ENCODE measurements at places on chromosomes 3 and 15.

DNA sequence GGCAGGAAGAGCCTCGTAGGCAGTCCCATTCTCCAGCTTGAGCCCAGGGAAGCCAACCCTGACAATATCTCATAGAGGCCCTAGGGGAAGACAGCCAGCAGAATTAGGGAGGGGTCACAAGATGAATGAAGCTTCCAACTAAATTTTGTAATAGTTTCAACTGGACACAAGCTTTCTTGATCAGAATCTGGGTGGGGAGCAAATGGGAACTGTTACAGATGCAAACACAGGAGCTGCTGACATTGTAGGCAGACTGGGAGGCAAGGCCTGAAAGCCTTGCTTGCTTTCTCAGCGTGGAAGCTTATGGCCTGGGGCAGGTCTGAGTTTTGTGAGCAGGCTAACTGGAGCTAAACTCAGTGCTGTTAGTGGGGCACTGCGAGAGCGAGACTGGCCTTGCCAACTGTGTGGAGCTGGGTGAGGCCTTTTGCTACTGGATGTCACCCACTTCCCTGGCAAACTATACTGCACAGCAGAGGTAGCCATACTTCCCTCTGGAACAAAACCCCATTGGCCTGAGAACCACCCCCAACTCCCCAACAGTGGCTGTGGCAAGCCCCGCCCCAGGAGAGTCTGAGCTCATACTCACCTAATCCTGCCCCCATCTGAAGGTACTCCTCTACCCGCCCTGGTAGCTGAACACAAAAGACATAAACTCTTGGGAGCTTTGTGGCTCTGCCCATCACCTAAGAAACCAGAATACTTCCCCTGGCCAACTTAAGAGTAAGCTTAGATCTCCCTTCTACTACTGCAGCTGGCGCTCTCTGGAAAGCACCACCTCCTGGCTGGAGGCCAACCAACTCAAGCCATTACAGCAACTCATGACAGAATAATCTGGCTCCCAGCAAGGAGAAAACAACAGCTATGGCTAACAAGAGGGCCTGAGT lies 42.9 kb downstream of the CFAP20DC start:
- DNase-seq, result no peak

DNA sequence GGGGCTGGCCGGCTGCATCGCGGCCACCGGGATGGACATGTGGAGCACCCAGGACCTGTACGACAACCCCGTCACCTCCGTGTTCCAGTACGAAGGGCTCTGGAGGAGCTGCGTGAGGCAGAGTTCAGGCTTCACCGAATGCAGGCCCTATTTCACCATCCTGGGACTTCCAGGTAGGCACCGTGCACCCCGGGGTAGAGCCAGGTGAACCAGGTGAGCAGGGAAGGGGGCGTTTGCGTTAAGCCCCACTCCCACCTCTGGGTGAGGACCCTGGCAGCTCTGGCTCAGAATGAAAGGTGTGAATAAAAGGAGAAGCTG lies 267 bp downstream of the CLDN18 start:
- no peak for DNase-seq

DNA sequence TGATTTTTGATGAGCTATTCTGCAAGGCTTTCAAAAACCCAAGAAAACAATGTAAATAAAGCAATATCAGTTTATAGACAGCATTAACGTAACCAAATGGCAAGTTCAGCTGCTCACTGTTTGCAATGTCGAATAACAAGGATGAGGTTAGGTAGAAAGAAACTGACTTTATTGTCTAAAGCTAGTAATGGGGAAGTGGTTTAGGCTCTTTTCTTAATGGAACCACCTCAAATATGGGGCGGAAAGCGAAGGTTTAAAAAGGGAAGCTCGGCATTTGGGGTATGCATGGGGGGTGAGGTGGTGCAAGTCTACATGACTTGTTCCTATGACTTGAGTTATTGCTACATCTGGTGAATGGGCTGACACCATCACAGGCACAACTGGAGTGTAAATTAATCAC lies 1060.2 kb downstream of the NSUN3 start:
- DNase-seq, result no peak

- no peak for DNase-seq
These were observed 3.7 kb upstream of the CCK start for GRCh38 chr3:42269647-42270046.

DNA sequence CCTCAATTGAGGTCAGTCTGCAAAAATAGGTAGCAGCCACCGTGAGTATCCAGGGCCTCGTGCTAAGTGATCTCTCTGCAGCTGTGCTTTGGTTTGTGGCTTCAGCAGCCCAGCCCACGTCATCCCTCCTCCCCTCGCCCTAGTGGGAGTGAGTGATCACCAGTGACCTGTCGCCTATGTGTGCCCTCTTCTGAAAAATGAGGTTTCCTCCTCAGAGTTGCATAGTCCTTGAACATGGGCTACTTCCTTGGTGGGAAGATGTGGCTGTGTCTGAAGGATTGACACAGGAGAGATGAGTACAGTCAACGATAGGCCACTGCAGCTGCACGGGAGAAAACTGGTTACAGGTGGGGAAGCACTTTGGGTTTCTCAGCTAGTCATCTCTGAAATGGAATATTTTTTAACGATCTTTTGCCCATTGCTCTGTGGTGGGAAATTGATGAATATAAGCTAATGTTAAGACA lies 144.8 kb upstream of the BHLHE40 start:
- DNase-seq, result no peak

DNA sequence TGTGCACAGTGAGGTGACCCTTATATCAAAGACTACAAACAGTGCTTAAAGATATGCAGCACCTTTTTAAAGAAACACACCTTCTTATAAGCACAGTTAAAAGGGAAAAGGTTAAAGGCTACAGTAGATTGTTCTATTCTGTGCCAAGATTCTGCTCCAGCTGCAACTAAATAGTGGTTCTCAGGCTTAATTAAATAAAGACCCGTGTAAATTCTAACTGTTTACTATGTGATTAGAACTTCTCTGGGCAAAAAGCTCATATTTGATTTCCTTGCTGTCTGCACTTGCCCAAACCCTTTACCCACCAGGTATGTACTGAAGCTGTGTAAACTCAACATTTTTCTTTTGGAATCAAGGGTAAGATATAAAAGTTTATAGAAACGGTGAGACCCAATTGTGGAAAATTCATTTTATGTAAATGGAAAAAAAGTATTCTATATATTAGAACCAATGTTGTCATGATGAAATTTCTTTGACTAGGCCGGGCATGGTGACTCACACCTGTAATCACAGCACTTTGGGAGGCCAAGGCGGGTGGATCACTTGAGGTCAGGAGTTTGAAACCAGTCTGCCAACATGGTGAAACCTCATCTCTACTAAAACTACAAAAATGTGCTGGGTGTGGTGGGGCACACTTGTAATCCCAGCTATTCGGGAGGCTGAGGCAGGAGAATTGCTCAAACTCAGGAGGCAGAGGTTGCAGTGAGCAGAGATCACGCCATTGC lies 230.6 kb downstream of the MECOM start:
- DNase-seq, result no peak

DNA sequence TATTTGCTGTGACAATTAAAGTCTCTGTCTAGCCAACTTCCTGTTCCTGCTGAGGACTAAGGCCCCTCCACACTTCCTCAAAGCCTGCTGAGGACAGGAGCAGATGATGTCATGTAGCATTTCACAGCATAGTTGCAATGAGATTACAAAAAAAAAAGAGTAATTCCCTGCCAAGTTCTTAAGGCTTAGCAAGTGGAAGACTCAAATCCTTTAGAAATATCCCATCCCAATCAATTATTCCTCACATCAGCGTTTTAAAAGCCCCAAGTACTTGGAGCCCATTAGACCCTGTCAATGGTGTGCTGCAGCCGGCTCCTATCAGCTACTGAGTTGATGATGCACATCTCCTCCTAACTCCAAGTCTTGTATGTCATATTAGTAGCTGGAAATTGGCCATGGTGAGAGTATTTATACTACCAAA lies 51.7 kb downstream of the TRANK1 start:
- DNase-seq, result peak; percentile 53

DNA sequence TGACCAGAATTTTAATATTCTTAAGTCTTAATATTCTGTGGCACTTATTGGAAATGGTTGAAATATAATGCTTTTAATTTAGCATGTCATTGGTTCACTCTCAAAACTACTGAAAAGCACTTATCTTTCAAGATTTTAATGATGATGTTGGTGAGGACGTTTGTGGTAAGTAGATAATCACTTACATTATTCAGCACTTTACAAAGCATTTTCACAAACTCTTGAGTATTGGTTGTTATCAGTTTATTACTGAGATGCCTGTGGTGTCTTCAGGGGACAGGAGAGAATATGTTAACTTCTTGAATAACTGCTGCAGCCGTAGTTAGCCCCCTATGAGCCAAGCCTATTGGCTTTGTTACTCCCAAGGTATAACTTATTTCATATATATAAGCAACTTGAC lies 15.2 kb downstream of the TGFBR2 start:
- DNase-seq, result no peak

DNA sequence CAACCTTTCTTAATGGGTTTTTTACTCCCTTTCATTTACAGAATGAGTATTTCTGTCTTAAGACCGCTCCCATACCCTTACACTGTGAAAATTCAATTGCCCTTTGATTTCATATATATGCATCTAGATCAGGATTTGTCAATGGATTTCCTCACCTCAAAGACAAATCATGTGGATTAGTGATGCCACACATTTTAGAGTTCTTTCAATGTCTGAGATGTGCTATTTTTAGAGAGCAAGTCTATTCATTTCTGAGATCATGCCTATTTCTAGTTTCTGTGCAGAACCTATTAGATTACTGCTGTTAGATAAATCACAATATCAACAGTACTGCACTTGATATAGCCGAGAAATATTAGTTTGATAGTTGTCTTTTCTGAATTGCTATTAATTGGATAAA lies 137.3 kb downstream of the GABRB3 start:
- no peak for DNase-seq

GRCh38 chr3:190097617-190098016 lies 23.1 kb downstream of the P3H2 start:
- DNase-seq, result no peak

- no peak for DNase-seq
These were observed 19.7 kb upstream of the DNAJC19 start for GRCh38 chr3:181009225-181009624.

- no peak for DNase-seq
These were observed 12.5 kb downstream of the MBNL1 start for GRCh38 chr3:152281133-152281713.

DNA sequence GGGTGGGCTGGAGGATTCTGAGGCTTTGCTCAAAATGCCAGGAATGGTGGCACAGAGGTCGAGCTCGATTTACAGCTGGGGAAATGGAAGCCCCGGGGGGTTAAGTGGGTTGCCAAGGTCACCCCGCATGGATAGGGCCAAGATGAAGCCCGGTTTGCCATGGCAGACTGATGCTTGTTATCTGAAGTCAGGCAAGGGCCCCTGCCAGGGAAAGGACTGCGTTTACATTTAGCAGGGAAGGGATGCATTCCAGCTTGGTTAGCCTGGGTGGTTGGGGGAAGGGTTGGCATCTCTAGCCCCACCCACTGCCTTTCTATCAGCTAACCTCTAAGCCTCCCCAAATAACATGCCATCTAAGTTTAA lies 79.0 kb downstream of the RPLP1 start:
- no peak for DNase-seq

GRCh38 chr3:4709341-4709740 lies 216.2 kb downstream of the ITPR1 start:
- no peak for DNase-seq

DNA sequence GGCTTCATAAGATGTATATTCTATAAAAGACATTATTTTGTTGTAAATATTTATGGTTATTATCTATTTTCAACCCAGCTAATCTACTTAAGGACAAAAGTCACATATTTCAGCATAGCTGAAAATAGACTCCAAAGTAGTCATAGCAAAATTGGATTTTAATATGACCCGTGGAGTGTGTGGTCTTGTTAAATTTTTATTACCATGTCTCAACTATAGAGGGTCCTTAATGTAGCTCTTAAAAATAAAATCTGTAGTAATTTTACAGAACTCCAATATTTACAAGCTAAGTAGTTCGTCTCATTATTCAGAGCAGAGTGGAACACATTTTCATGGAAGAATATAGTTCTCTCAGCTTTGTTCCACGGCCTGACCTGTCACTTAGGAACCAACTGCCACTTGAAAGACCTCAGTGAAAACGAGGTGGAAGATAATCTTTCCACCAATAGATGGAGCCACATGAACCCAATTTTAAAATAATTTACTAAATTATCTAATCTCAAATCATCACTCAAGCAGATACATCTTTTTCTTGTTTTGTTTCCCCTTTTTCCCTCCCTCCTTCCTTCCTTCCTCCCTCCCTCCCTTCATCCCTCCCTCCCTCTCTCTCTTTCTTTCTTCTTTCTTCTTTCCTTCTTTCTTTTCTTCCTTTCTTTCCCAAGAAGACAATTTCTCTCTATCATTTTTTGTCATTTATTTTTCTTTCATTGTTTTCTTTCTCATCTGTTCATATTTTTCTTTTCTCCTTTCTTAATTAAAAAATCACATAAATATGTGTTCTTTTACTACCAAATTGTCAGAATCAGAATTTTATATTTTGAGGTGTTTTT lies 97.2 kb downstream of the CLDN1 start:
- DNase-seq, result no peak

DNA sequence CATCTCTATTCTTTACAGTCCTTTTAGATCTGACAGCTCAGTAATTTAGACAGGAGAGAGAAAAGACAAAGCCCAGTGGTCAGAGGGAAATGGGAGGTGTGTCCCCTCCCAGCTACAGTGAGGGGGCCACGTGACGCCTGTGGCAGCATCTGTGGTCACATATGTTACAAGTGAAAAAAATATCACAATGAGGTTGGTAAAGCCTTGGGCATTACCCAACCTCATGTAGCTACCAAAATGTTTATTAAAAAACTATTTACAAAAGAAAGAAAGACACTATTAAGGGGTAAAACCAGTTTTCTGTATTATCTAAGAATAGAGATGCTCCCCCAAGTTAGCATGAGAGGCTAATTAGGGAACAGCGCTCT lies 42.9 kb upstream of the PLCL2 start:
- no peak for DNase-seq

- DNase-seq, result no peak
These were observed 104.1 kb upstream of the LPP start for GRCh38 chr3:188049606-188050530.

GRCh38 chr3:78924711-78925110 lies 843.1 kb downstream of the ROBO1 start:
- DNase-seq, result no peak

GRCh38 chr3:135041601-135042000 lies 246.5 kb downstream of the EPHB1 start:
- DNase-seq, result no peak

- DNase-seq, result no peak
These were observed 5.7 kb downstream of the LYSMD2 start for GRCh38 chr15:51731549-51732267.

DNA sequence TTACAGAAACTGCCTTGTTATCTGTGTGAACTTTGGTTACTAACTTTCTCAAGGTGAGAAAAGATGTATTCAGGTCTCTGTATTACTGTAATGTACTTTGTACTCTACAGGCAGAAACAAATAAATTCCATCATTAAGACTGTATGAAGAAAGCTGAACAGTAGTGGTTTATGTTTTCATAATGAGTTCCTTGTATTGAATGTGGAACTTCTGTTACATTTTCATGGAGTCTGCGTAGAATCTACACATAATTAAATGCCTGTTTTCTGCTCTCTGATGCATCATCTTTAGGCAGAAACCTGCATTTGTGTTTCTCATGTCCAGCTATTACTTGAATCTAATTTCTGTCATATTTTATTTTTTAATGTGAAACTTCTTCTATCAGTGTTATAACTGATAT lies 302.8 kb downstream of the NLGN1 start:
- DNase-seq, result no peak

GRCh38 chr3:54717506-54717905 lies 210.4 kb downstream of the LRTM1 start:
- no peak for DNase-seq

Measured in non-pigmented ciliary epithelial cell (primary cell).